Upper lobe of right lung (tissue), 1 donor: ENCODE measurements at places on chromosomes 12 and 14. TPM values are rescaled to one million over a fixed set of nuclear protein-coding genes. Genes with fewer than 3 reads are reported as not detected.

GRCh38 chr14:23115039-23115731 lies 3.9 kb downstream of the CEBPE start:
- no peak overlapping the region for H3K27ac ChIP-seq
- H3K36me3 ChIP-seq = no peaks in the 10 kb centered on the region
- DNase-seq = no peak
- H3K4me3 ChIP-seq = no peak overlapping the region
- peaks cover 13% of the 10 kb centered on the region for H3K4me1 ChIP-seq

DNA sequence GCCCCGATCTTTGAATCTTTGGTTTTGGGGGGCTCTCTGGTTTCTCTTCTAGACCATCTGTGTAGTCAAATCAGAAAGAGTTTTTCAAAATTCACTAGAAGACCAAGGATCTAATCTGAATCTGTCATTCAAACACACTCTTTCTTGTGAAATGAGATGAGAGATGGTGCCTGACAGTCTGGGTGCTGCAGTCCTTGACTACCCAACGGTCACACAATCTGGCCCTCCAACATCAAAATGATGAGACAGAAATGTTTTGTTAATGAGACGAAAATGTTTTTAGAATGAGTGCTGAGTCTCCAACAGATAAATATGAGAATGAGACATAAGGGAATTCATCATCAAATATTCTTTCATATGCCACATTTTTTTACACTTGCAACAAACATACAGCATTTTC lies 695.7 kb upstream of the USP15 start:
- no peaks in the 10 kb centered on the region for H3K27me3 ChIP-seq
- no peak for DNase-seq
- H3K36me3 ChIP-seq = no peaks in the 10 kb centered on the region

DNA sequence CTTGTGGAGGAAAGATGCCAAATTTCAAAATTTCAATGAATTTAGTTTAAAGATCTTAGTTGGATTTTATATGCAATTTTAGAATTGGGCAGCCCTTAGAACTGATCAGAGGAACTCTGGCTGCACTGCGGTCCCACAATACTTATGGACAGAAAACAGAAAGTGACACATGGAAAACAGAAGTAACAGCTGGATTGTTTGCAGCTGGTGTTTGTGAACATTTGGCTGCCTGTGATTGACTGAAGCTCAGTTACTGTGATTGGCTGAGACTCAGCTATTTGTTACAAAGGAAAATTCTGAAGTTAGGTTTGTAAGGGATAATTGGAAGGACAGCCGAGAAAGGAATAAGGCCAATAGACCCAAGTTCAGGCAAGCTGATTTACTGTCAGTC lies 10.0 kb upstream of the KRT86 start:
- H3K4me1 ChIP-seq = no peaks in the 10 kb centered on the region
- H3K36me3 ChIP-seq = no peaks in the 10 kb centered on the region
- DNase-seq = no peak
- no peak overlapping the region for H3K4me3 ChIP-seq
- peaks cover 5% of the 10 kb centered on the region for H3K27me3 ChIP-seq

- H3K27me3 ChIP-seq = no peaks in the 10 kb centered on the region
- peaks cover 21% of the 10 kb centered on the region for H3K36me3 ChIP-seq
- no peak overlapping the region for H3K4me3 ChIP-seq
- H3K27ac ChIP-seq = peak overlapping the region; percentile 7
- H3K4me1 ChIP-seq = peaks cover 16% of the 10 kb centered on the region
- DNase-seq = no peak
Observed at GRCh38 chr14:74792249-74793039, 29.3 kb downstream of the YLPM1 start.

DNA sequence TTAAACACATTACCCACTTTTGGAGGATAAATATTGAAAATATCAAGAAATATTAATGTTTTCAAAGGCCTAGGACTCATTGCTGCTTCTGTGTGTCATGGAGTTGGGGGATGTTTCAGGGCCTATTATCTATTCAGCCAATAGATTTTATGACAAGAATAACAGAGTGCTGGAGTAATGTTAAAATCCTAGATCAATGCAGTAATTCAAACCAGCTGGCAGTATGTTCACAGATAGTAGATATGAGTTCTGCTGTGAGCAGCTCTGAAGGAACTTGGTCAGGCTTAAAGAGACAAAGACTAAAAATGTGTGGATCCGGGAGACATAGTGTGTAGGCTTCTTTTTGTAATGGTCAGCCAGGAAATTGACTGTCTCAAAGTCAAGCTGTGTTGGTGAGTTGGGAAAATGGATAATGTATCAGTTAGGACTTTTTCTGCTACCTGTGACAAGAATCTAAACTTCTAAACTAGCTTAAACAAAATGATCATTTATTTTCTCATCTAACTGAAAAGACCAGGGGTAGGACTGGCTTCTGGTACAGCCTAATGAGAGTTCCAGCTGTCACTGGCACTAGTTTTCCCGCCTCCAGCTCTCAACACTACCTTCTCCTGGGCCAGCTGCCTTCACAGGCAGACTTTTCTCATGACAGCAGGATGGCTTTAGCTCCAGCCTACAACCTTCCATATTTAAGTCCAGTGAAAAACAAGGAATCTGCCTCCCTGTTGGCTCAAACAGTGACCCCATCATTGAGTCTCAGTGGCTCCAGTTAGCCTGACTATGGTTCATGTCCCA lies 16.3 kb upstream of the POLR3B start:
- H3K4me1 ChIP-seq = peaks cover 11% of the 10 kb centered on the region
- peaks cover 14% of the 10 kb centered on the region for H3K36me3 ChIP-seq
- no peak for DNase-seq

- DNase-seq = no peak
- H3K4me1 ChIP-seq = no peaks in the 10 kb centered on the region
- no peaks in the 10 kb centered on the region for H3K27me3 ChIP-seq
- H3K36me3 ChIP-seq = no peaks in the 10 kb centered on the region
Observed at GRCh38 chr14:22268875-22269274, 320.1 kb downstream of the DAD1 start.

DNA sequence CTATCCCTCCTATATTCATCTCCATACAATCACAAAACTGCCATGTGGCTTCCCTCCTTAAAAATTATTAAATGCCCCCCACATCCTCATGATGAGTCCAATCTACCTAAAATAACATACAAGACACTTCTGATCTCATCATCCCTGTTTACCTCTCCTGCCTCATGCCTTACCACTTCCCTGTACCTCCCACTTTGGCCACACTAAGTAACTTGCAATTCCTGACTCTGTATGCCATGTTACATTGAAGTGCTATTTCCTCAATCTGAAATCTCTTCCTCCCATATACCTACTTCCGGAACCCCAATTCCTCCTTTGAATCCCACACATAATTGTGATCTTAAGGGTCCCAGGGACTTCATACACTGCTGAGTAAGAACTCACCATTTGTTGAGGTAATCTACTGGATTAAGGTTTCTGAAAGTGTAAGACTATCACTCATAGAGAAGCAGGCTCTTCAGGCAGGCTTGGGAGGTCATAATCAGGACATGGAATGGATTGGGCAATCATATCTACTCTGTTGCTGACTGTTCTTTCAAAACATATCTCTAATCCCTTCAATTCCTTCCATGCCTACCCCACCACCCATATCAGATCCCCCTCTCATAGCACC lies 117.6 kb upstream of the PLEKHG7 start:
- no peak overlapping the region for H3K4me3 ChIP-seq
- H3K27me3 ChIP-seq = no peaks in the 10 kb centered on the region
- H3K36me3 ChIP-seq = no peaks in the 10 kb centered on the region
- no peak for DNase-seq
- no peaks in the 10 kb centered on the region for H3K4me1 ChIP-seq
- H3K27ac ChIP-seq = no peak overlapping the region

DNA sequence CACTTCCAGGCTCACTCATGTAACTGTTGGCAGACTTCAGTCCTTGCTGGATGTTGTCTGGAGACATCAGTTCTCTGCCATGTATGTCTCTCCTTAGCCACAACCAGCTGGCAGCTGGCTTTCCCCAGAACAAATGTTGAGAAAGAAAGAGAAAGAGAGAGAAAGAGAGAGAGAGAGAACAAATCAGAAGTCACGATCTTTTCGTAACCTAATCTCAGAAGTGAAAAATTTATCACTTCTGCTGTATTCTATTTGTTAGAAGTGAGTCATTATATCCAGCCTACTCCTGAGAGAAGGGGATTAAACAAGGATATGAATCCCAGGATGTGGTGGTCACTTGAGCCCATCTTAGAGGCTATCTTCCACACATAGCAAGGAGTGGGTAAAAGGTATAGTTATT lies 101.2 kb downstream of the BTG1 start:
- no peak overlapping the region for H3K27ac ChIP-seq
- H3K4me1 ChIP-seq = no peaks in the 10 kb centered on the region
- no peaks in the 10 kb centered on the region for H3K27me3 ChIP-seq
- H3K36me3 ChIP-seq = no peaks in the 10 kb centered on the region
- H3K4me3 ChIP-seq = no peak overlapping the region
- DNase-seq = no peak

The SYNJ2BP gene
- total RNA-seq = 42.3 TPM

The HEBP1 gene
- total RNA-seq = 86.2 TPM

The KDM5A gene
- 72.0 TPM for total RNA-seq

The TPPP2 gene
- total RNA-seq = not detected

The INHBC gene
- not detected for total RNA-seq

The DCD gene
- not detected for total RNA-seq

The ZC3H14 gene
- 63.4 TPM for total RNA-seq

The PLEKHG7 gene
- not detected for total RNA-seq

The SERPINA9 gene
- not detected for total RNA-seq

The PTPRR gene
- total RNA-seq = 5.1 TPM

The RDH5 gene
- total RNA-seq = 6.0 TPM

The FLVCR2 gene
- 28.6 TPM for total RNA-seq
